ENCODE measurements at places on chromosomes 3 and 15. TPM values are rescaled to one million over a fixed set of nuclear protein-coding genes. Genes with fewer than 3 reads are reported as not detected.

The GCSAM gene
- 1.5 TPM for total RNA-seq

The MYO5C gene
- total RNA-seq, result 10.3 TPM

The CFAP100 gene
- total RNA-seq, result not detected

- peaks cover 8% of the 10 kb centered on the region for H3K4me1 ChIP-seq
- DNase-seq, result no peak
- H3K27me3 ChIP-seq, result no peaks in the 10 kb centered on the region
- no peaks in the 10 kb centered on the region for H3K36me3 ChIP-seq
- no peak overlapping the region for H3K27ac ChIP-seq
Observed at GRCh38 chr3:170497207-170498095, 78.8 kb downstream of the CLDN11 start.

- H3K27me3 ChIP-seq, result no peaks in the 10 kb centered on the region
- no peaks in the 10 kb centered on the region for H3K36me3 ChIP-seq
- H3K27ac ChIP-seq, result no peak overlapping the region
- no peaks in the 10 kb centered on the region for H3K4me1 ChIP-seq
- no peak overlapping the region for H3K4me3 ChIP-seq
- DNase-seq, result no peak
Observed at GRCh38 chr3:109353057-109353456, 15.7 kb upstream of the DPPA4 start.

DNA sequence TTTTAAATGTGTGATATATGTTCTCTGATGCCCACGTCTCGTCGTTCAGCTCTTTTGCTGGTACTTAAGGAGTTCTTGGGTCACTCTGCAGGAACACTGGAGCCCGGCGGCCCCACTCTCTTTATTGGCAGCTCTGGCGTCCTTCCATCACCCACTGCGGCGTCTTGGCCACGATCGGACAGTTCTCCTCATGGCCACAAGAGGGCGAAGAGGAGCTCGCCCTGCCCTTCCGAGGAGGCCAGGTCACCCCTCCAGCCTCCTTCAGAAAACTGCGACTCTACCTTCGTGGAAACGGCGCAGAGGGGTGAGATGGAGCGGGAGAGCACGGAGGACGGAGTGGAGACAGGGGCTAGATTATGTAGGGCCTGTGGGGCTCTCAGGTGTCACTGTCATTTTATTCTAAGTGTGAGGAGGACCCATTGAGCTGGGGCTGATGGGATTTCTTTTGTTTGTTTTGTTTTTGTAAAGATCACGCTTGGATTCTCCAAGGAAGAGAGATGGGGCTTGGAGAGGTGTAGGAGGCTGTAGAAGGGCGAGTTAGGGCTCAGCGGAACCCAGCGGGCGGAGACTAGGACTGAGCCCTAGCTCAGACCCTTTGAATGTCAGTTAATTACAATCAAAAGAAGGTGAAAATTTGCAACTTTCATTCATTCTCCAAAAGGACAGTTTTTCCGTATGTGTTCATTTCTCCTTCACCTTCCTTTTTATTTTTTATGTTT lies 28.0 kb upstream of the GABRA5 start:
- no peaks in the 10 kb centered on the region for H3K36me3 ChIP-seq
- H3K4me3 ChIP-seq, result no peak overlapping the region
- no peak overlapping the region for H3K27ac ChIP-seq
- no peak for DNase-seq

GRCh38 chr3:72487946-72488737 lies 360.1 kb downstream of the SHQ1 start:
- no peak for DNase-seq
- no peaks in the 10 kb centered on the region for H3K27me3 ChIP-seq
- H3K4me3 ChIP-seq, result no peak overlapping the region

DNA sequence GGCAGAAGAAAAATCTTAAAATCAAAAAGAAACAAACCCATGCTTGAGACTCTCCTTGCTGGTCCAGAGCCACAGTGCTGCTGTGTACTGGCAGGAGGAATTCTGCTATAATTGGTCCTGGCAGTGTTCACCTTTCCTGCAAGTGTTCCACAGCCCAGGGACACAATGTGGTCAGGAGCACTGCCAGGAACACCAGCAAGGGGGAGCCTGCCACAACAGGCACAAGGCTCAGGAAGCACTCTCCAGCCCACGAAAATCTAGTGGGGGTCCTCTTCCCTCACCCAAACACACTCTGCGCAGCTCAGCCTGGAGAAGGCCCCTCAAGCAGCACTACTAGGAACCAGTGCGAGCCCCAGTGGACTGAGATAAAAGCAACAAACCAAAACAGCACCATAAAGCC lies 92.9 kb downstream of the UBE3A start:
- H3K36me3 ChIP-seq, result peaks cover 41% of the 10 kb centered on the region
- no peak overlapping the region for H3K4me3 ChIP-seq
- H3K27ac ChIP-seq, result no peak overlapping the region
- H3K27me3 ChIP-seq, result no peaks in the 10 kb centered on the region
- DNase-seq, result no peak

DNA sequence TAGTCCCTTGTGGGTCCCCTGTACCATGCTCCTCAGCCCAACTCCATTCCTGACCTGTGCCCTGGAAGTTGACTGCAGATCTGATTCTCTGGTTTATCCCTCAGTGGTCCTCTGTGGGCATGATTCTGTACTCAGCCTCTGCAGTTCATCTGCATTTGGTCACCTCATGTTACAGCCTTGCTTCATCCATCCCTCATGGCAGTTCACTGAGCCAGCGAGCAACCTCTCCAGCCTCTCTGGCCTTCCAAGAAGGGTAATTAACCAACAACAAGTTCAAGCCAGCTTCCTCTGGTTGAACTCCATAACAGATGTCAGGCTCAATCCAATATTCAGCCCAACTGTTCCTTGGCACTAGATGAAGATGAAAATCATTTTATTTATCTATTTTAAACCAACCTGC lies 509.5 kb downstream of the NTRK3 start:
- peaks cover 5% of the 10 kb centered on the region for H3K4me1 ChIP-seq
- H3K36me3 ChIP-seq, result no peaks in the 10 kb centered on the region
- no peak overlapping the region for H3K27ac ChIP-seq
- no peak for DNase-seq
- no peaks in the 10 kb centered on the region for H3K27me3 ChIP-seq

DNA sequence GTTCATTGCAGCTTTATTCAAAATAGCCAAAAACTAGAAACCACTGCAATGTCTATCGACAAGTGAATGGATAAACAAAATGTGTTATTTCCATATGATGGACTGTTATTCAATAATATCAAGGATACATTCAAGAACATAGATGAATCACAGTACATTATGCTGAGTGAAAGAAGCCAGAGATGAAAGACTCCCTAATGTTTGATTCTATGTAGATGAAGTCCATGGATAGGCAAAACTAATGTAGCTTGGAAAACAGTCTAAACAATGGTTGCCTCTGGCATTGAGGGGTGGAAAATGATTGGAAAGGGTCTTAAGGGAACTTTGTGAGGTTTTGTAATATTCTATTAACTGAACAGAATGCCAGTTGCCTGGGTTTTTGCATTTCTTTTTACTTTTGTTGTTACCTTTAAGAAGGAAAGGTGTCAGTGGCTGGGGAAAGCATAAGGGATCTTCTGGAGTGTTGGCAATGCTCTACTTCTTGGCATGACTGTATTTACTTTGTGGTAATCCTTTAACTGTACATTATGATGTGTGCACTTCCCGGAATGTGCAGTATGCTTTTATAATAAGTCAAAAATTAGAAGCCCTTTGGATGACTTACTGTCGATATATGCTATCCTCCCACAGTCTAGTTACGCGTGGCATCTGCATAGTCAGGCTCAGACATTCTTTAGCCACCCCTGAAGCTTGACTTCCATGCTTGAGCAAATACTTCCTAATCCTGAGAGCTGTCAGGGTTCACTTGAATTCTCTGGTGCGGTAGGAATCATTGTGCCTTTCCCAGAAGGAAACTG lies 20.5 kb upstream of the ATP10A start:
- H3K4me3 ChIP-seq, result no peak overlapping the region
- no peaks in the 10 kb centered on the region for H3K27me3 ChIP-seq
- no peak for DNase-seq
- H3K27ac ChIP-seq, result no peak overlapping the region
- no peaks in the 10 kb centered on the region for H3K4me1 ChIP-seq

GRCh38 chr3:98735761-98736269 lies 27.3 kb upstream of the ST3GAL6 start:
- H3K27ac ChIP-seq, result no peak overlapping the region
- H3K4me3 ChIP-seq, result no peak overlapping the region
- no peaks in the 10 kb centered on the region for H3K27me3 ChIP-seq
- no peaks in the 10 kb centered on the region for H3K36me3 ChIP-seq
- H3K4me1 ChIP-seq, result peaks cover 6% of the 10 kb centered on the region
